ENCODE measurements at places on chromosomes 6 and 20.
A peak's percentile ranks its signal among the peaks of the same experiment; 100 is the strongest.

DNA sequence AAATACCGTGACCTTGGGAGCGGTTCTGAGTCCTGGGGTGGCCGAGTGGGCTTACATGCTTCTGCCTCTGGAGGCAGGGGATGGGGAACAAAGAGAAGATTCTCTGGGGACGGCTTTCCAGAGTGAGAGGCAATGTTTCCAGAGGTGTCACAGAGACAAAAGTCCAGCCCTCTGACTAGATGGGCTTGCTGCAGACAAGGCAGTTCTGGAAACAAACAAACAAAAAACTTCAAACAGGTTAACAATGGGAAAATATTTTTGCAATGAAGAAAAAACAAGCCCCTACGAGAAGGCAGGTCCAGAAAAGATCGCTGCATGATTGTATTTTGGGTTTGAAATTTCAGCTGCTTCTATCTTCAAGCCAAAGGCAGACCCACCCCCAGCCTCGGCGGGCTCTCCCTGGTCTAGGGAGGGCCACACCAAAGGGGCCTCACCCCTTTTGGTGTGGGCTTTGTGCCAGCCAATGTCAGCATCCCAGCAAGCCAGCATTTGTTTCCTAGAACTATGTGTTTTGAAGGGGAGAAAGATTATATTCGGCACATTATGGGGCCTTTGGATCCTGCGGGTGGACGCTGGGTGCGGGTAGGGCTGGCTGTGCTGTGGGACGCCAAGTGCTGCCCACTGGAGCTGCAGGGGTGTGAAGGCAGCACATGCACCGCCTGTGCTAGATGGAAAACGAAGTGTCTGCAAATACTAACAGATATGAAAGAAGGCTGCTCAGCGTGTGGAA lies 42.9 kb downstream of the RIOK1 start:
- DNase-seq = no peak

DNA sequence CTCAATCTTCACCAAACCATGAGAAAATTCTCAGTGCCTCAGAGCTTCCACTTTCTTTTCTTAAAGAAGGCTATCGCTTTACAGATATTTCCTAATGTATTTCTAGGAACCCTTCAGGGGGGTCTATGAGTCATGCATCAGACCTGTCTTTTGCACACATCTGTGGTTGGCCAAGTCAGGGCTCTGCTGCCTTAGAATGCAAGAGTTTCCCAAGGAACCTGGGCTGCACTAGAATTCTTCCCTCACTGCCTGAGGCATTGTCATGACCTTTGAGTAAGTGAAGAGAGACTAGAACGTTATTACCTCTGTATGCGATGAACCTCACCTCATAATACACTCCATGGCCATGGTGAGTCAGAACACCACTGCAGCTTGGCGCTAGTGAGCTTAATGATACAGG lies 365.0 kb upstream of the ID4 start:
- DNase-seq = peak; percentile 90

DNA sequence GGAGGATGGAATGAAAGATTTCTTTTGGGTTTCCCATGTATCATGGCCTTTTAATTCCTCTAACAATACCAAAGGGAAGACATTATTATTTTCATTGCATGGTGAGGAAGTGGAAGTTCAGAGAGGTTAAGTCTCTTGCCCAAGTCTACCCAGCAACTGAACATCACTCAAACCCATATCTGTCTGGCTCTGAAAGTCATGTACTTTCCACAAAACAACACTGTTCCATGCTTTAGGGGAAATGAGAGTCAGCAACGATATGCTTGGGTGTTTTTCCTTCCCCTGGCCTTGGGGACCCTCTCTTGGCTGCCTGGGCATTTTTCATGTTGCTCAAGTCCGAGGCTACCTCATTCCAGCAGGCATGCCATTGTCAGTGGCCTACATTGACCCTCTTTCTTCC lies 118.8 kb downstream of the ADTRP start:
- DNase-seq = no peak

DNA sequence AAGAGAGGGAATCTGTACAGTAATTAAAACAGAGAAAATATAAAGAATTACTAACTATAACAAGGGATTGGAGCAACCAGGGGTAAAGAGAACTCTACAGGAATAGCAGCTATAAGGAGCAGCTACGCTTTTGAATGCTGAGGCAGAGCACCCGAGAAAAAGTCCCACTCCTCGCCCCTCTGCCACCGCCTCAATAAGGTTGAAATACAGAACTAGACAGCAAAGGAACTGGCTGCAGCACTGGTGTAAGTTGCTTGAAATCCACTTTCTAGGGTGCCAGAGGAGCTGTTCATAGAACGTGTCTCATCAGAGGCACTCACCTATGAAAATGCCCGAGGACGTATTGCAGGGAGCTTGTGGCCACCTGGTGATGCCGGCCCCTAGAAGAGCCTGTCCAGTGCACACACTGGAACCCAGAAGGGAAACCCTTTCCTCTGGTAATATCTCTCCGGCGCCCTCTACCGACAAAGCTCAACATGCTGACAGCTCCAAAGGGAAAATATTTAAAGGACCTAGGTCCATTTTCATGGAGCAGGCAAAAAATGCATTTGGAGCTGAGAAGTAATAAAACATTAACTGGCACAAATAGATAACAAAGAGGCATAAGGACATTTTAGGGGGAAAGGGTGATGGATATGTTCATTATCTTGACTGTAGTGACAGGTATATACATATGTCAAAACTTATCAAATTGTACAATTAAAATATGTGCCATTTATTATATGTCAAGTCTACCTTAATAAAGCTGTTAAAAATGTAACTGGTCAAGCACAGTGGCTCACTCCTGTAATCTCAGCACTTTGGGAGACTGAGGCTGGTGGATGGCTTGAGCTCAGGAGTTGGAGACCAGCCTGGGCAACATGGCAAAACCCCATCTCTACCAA lies 137.4 kb upstream of the HDAC2 start:
- DNase-seq = peak; percentile 65

- DNase-seq = no peak
Measured at GRCh38 chr20:10379761-10380160, 54.3 kb downstream of the MKKS start.

GRCh38 chr20:62935968-62936585 lies 1.9 kb upstream of the GID8 start:
- DNase-seq = no peak

GRCh38 chr20:40354880-40355279 lies 334.2 kb downstream of the MAFB start:
- no peak for DNase-seq

- DNase-seq = no peak
Measured at GRCh38 chr6:40585223-40585622, 1.9 kb downstream of the LRFN2 start.

DNA sequence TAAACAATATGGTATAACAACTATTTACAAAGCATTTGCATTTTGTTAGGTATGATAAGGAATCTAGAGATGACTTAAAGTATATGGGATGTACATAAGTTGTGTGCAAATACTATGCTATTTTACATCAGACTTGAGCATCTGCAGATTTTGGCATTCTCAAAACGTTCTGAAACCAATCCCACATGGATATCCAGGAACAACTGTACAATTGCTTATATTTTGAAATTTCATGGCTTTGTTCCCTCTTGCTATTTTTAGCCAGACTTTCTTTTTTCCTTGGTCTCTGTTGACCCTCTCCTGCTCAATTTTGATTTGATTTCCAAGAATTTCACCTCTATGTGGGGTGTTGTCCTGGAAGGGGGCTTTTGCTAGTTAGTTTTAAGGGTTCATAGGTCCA lies 32.9 kb upstream of the UST start:
- DNase-seq = no peak

DNA sequence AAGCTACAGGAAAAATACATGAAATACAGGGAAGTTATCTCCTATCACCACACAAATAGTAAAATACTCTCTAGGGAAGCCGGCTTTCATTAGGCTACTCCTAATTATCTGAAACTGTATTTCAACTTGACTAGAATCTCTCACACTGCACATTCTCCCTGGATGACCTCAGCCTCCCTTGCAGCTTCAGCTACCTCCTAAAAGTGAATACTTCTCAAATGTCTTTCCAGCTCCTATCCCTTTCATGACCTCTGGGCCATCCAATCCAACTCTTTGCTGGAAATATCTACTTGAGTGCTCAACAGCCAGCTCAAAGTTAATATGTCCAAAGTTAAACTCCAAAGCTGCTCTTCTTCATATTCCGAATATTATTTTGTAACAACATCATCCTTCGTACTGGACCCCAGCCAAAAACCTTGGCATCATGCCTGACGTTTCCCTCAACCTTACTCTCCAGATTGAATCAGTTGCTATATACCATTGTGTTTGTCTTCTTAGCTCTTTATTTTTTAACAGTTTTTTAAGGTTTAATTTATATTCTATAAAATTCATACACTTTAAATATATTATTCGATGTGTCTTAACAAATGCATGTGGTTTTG lies 29.4 kb upstream of the KIF6 start:
- DNase-seq = no peak

GRCh38 chr6:14396826-14397517 lies 279.4 kb downstream of the CD83 start:
- DNase-seq = peak; percentile 69

DNA sequence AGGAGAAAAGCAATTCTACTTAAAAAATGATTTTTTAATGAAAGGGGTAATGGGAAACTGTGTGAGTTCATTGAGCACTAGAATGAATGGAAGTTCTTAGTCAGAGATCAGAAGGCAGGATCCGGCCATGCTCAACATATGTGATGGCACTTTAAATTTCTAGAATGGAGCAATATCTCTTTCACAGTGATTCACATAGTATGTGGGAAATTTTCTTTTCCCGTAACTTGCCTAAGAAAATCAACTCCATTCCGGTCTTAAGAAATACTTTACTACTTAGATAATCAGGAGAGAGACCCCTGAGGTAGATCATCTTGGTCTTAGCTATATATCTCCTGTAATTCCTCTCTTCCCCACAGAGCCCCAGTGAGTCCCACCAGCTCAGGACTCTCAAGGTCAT lies 131.8 kb downstream of the SCML4 start:
- DNase-seq = peak; percentile 95
